ENCODE measurements at places on chromosomes 6 and 20.

DNA sequence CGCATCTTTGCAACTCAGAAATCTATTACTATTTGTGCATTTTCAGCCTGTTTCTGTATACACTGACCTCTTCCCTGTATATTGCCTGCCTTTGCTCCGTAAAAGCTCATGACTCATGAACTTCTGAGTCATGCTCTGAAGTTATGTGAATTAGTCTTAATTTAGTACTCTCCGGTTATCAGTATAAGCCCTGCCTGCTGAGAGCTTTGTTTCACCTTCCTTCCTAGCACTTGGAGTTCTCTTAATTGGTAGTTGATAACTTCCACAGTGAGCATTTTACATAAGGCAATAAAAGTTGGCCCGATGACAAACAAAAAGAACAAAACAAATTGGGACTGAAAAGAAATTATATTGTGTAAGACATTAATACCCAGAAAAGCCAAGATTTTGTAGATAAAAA lies 231.4 kb downstream of the GJA1 start:
- no peak for DNase-seq
- H3K27ac ChIP-seq: no peak overlapping the region
- no peak overlapping the region for H3K4me3 ChIP-seq
- no peaks in the 10 kb centered on the region for H3K36me3 ChIP-seq

DNA sequence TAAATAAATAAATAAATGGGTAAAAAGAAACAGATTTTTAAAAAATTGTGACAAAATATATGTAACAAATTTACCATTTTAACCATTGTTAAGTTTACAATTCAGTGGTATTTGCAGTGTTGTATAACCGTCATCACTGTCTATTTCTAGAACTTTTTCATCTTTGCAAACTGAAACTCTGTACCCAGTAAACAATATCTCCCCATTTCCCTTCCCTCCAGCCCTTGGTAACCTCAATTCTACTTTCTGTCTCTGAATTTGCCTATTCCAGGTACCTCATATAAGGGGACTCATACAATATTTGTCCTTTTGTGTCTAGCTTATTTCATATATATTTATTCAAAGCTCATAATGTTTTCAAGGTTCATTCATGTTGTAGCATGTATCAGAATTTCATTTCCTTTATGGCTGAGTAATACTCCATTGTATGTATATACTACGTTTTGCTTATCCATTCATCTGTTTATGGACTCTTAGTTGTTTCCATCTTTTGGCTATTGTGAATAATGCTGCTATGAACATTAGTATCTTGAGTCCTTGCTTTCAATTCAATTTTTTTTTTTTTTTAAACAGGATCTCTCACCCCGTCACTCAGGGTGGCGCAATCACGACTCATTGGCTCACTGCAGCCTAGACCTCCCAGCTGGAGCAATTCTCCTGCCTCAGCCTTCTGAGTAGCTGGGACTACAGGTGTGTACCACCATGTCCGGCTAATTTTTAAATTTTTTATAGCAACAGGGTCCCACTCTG lies 8.9 kb downstream of the MANBAL start:
- no peaks in the 10 kb centered on the region for H3K36me3 ChIP-seq
- no peak overlapping the region for H3K4me3 ChIP-seq
- H3K27me3 ChIP-seq: no peaks in the 10 kb centered on the region
- no peak for DNase-seq

DNA sequence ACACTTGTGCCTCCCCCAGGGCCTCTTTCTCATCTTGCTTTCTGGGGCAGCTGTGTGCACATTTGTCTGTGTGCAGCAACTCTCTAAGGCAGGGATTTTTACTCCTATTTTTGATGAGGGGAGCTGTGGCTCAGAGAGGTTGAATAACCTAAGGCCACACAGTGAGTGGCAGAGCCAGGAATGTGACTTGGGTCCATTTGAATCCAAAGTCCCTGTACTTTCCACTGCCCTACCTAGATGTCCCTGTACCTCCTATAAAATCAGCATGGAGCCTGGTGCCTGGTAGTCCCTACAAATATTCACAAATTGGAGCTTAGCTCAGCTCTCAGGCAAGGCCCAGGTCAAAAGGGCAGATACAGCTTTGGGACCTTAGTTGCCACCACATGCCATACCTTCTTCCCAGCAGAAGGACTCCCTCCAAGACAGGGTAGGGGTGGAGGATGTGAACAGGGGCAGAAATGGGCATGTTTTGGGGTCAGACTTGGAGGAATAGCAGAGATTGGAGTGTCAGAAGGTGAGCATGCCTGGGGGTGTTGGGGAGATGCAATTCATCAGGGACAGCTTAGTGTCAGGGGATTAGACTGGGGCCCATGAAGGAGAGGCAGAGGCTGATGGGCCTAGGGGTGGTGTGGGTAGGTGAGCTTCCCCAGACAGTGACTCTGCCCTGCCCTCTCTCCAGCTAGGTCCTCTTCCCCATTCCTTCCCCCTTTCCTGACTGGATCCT lies 4.1 kb upstream of the VEGFA start:
- no peaks in the 10 kb centered on the region for H3K27me3 ChIP-seq
- H3K4me3 ChIP-seq: no peak overlapping the region
- H3K36me3 ChIP-seq: no peaks in the 10 kb centered on the region

DNA sequence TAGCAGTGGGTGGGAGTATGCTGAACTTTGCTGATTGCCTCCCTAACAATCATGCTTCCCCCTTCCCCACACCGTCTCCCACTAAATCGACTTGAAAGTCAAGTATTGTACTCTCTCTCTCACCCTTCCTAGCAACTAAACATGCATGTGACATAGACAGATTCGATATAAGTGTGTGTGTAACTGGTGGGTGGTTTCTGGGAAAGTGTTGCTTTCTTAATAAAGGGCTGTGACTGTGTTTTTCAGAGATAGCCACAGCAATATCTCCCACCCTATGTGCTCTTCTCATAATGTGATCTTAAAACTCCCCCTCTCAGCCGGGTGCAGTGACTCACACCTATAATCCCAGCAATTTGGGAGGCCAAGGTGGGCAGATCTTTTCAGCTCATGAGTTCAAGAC lies 49.3 kb upstream of the E2F3 start:
- no peak overlapping the region for H3K4me3 ChIP-seq
- DNase-seq: no peak
- no peaks in the 10 kb centered on the region for H3K27me3 ChIP-seq
- H3K36me3 ChIP-seq: no peaks in the 10 kb centered on the region
- H3K27ac ChIP-seq: no peak overlapping the region
- H3K4me1 ChIP-seq: no peaks in the 10 kb centered on the region

DNA sequence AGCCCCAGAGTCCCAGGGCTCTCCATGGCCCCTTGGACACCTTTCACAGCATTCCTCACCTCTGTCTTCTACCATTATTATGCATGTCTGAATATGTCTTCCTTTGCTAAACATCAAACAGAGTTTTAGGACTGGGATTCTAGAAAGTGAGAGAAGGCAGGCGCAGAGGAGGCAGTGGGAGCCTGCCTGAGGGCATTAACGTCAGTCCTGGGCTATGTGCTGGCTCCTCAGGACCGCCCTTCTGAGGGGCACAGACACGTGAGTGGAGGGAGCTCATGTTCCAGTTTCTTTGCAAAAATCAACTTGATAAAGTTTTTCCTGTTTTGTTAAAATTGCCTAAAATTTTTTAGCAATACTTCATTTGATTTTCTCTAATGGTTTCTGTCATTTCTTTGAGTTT lies 38.0 kb downstream of the C6orf15 start:
- H3K4me1 ChIP-seq: no peaks in the 10 kb centered on the region
- no peaks in the 10 kb centered on the region for H3K36me3 ChIP-seq
- DNase-seq: no peak
- H3K27ac ChIP-seq: no peak overlapping the region
- H3K4me3 ChIP-seq: no peak overlapping the region

DNA sequence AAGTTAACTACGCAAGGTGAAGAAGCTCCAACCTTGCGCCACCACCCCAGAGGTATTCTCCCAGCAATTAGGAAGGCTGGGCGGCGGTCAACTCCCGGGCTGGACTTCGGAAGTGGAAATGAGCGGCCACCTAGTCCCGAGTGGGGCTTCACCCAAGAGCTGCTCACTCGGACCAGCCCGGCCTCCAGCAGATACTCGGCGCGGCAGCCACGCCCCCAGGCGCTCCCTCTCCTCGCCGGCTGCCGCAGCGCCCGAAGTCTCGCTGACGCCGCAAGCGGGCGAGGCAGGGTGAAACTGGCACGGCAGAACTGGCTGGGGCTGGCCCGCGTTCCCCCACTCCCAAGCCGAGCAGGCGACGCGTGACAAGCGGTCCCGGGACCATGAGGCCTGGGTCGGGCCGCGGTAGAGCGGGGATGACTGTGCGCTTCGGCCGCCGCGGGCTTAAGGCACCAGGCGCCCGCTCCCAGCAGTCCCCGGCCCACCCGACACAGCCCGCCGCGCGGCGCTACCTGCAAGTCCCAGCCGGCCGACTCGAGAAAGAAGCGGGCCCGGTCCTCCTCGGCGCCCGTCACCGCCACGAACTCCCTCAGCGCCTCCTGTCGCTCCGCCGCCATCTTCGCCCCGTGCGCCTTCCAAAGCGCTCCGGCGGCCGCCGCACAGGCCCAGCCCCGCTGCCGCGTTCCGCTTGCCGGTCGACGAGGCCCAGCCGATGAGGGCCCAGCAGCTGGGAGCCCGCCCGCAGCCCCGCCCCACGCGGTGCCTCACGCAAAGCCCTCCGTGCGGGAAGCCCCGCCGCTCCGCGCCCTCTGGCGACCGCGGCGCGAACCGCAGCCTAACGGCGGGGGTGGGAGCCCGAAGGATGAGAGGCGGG lies at the start of gene NSFL1C:
NSFL1C (minus strand) TSS at position 639 of the 871 bp plus-strand sequence; CDS start at position 614, 25 bp downstream.
- H3K36me3 ChIP-seq: no peaks in the 10 kb centered on the region
- peak within 1 kb of the TSS; percentile 91 for H3K4me3 ChIP-seq
- peaks cover 11% of the 10 kb centered on the region for H3K4me1 ChIP-seq
- peak; percentile 89 for DNase-seq
- no peaks in the 10 kb centered on the region for H3K27me3 ChIP-seq

GRCh38 chr20:23413862-23414422 lies 7.3 kb downstream of the NAPB start:
- DNase-seq: no peak
- no peak overlapping the region for H3K4me3 ChIP-seq
- no peaks in the 10 kb centered on the region for H3K27me3 ChIP-seq
- no peaks in the 10 kb centered on the region for H3K36me3 ChIP-seq
- no peaks in the 10 kb centered on the region for H3K4me1 ChIP-seq
- no peak overlapping the region for H3K27ac ChIP-seq

- no peak overlapping the region for H3K27ac ChIP-seq
- H3K36me3 ChIP-seq: no peaks in the 10 kb centered on the region
- no peak for DNase-seq
- no peak overlapping the region for H3K4me3 ChIP-seq
- H3K27me3 ChIP-seq: peaks cover 8% of the 10 kb centered on the region
These were observed 100.7 kb upstream of the CD93 start for GRCh38 chr20:23186808-23187207.

GRCh38 chr6:35737413-35738211 lies 780 bp downstream of the ARMC12 start:
- no peaks in the 10 kb centered on the region for H3K36me3 ChIP-seq
- H3K27me3 ChIP-seq: no peaks in the 10 kb centered on the region
- no peak for DNase-seq
- peaks cover 14% of the 10 kb centered on the region for H3K4me1 ChIP-seq
- H3K4me3 ChIP-seq: no peak overlapping the region

DNA sequence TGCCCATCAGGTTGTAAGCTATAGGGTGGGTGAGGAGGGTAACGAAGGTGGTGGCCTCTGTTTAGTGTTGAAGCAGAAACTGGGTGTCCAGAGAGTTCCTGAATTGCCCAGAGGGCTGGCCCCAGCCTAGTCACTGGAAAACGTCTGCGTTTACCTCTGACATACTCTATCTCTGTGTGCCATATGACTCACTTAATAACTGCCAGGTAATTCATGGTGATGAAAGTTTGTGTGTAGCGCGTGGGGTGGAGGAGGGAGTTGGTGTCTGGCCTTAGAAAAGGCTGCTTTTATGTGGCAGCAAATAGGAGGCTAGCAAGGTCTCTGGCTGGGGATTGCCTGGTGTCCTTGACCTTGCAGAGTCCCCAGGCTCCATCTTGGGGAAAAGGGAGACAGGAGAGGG lies 47.3 kb downstream of the SLC35D3 start:
- H3K27me3 ChIP-seq: no peaks in the 10 kb centered on the region
- H3K4me3 ChIP-seq: no peak overlapping the region
- no peak for DNase-seq
- H3K27ac ChIP-seq: peak overlapping the region; percentile 71
- H3K36me3 ChIP-seq: no peaks in the 10 kb centered on the region
- H3K4me1 ChIP-seq: no peaks in the 10 kb centered on the region

GRCh38 chr6:22972771-22973170 lies 403.4 kb downstream of the HDGFL1 start:
- no peaks in the 10 kb centered on the region for H3K27me3 ChIP-seq
- no peaks in the 10 kb centered on the region for H3K4me1 ChIP-seq
- no peak for DNase-seq
- H3K4me3 ChIP-seq: no peak overlapping the region

Measured in breast epithelium (tissue), 4 donors.